ENCODE measurements at places on chromosomes 5 and 9.
A peak's percentile ranks its signal among the peaks of the same experiment; 100 is the strongest.

GRCh38 chr5:44821164-44821563 is 12.4 kb downstream of the MRPS30 start:
- DNase-seq, result no peak

DNA sequence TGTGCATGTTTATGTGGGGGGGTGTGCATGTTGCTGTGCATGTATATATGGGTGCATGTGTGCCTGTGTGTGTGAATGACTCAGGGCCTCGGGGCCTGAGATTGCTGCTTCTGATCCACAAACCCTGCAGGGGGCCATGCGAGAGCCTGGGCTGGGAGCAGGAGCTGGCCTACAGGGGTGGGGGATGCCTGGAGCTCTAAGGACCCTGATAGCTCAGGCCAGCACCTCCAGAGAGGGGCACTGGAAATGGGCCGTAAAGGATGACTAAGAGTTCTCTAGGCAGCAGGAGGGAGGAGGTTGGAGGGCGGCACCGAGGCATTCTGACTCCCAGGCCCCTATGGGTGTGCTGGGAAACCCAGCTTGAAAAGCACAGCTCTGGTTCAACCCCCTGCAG is 6.9 kb upstream of the UBAC1 start:
- DNase-seq, result no peak

DNA sequence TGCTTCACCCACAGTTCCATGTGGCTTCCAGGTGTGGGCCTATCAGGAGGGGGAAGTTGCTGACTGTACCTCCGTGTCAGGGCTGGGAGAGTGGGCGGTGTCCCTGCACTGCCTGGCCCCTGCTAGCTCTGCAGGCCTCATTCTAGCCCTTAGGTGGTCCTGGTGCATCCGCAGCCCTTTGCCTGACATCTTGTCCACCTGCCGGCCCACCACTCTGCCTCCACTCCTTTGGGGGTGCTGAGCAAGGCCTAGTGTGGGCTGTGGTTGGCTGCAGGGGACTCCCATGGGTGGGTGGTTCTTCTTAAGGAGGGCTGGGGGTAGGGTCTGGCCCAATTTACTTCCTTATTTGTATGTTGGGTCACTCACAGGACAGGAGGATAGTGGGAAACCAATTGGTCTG is 66.9 kb downstream of the HSPA4 start:
- no peak for DNase-seq

DNA sequence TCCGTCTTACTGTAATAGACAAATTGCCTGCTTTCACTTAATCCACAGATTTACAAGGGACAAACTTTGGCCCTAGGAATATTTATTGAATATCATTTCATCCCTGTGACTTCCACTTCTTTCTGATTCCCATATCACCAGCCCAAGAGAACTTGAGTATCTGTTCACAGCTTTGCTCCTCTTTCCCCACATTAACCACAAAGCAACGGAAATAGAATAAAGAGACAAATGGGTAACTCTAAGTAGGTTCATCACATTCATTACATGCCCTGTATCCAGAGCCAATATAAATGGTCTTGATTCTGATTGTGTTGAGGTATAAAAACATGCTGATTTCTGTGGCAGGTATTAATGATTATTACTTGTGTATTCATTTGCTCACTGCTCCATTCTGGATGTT is 41.9 kb downstream of the TMEM252 start:
- DNase-seq, result no peak

- no peak for DNase-seq
Observed at GRCh38 chr9:100193078-100193477, 94.0 kb downstream of the INVS start.

GRCh38 chr5:143119291-143119769 is 284.2 kb downstream of the NR3C1 start:
- DNase-seq, result no peak

- no peak for DNase-seq
Observed at GRCh38 chr9:16817002-16817401, 53.5 kb downstream of the BNC2 start.

DNA sequence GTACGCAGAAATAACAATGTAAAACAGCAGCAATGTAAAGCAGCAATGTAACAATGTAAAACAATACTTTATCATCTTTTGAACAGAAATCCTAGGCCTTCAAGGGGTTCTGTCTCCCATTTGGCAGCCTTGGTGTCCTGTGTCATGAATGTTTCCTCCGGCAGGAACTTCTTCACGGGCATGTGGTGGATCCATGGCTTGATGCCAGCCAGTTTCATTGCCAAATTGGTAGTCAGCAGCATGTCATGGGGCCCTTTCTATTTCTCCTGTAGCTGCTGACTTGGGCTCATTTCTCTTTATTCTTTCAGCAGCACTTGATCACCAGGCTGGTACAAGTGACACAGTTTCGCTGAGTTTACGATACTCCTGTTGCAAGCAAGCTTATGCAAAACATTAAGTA is 275.3 kb downstream of the HTR1A start:
- no peak for DNase-seq

- peak; percentile 40 for DNase-seq
Observed at GRCh38 chr9:111525056-111525977, at the start of gene ZNF483. TSS of gene ZNF483 (plus strand) at chr9:111525179. CDS start at chr9:111527396, 2,217 bp downstream.

All from stimulated activated CD4-positive, alpha-beta T cell treated with anti-CD3 and anti-CD28 coated beads, Interleukin-1b, Interleukin-23, amount 100 ng/mL, for 1 hour (primary cell).